ENCODE measurements at places on chromosomes 1 and 21.
A peak's percentile ranks its signal among the peaks of the same experiment; 100 is the strongest.

- DNase-seq = no peak
Measured at GRCh38 chr1:218301217-218301616, 16.1 kb downstream of the RRP15 start.

DNA sequence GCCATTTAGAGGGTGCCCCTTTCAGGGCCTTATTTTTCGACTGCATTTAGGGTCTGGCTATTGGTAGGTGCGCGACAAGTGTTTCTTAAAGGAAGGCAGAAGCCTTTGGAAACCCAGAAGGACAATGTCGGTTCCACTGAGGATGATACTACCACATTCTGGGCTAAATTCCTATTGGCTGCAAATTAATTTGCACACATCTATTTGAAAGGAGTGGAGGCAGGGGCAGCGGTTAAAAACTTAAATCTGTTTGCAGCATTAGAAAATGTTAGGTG lies 1.1 kb downstream of the PATJ start:
- no peak for DNase-seq

DNA sequence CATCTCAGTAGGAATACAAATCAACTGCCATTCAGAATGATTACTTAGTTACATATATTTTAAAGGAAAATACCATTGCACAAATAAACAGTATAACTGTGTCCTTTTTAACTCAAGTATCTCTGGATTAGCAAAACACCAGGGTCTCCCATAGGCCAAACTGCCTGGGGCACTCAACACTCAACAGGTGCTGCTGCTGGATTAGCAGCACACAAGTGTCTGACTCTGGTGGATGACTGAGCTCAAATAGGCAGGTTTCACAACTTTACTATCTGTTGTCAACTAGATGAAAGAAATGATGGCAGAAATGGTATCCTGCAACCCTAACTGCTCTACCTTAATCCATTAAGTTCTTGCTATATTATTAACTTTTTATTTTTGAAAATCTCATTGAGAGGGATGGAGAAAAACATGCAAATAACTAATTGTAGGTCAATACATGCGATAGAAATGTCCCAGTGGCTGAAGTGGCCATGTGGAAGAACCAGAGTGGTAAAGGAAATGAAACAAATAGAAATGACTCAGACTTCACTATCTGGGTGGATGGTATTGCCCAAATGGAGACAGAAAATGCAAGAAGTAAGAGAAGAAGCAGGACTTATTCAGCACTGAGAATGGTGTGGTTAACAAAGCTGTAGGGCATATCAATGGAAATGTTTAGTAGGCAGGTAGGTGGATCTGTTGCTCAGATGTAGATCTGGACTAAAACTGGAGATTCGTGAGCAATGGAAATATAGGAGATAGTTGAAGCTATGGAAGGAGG lies 90.8 kb upstream of the CCDC190 start:
- DNase-seq = no peak

DNA sequence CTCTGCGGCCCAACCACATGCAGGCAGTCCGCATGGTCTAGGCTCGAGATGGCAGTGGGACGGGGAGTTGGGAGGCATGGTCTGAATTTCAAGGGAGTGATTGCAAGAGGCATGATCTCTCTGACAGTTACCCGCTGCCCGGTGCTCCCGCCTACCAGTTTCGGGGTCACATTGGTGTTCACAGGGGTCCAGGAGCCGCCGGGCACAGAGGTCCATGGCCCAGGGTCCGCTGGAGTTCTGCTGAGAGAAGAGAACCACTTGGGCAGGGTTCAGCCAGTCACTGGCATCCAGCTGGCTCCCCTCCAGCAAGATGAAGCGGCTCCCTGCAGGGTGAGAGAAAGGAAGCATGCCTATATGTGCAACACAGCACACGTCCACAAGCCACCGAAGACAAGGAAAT lies 141.3 kb downstream of the ASTN1 start:
- no peak for DNase-seq

GRCh38 chr21:34351786-34352241 lies 12.0 kb upstream of the KCNE2 start:
- peak; percentile 25 for DNase-seq

All from CD4-positive, alpha-beta T cell treated with Interleukin-2 at 100 ng/mL for 4 hours (primary cell).